WERI-Rb-1 (cell line): ENCODE measurements at places on chromosomes 11 and 22.

DNA sequence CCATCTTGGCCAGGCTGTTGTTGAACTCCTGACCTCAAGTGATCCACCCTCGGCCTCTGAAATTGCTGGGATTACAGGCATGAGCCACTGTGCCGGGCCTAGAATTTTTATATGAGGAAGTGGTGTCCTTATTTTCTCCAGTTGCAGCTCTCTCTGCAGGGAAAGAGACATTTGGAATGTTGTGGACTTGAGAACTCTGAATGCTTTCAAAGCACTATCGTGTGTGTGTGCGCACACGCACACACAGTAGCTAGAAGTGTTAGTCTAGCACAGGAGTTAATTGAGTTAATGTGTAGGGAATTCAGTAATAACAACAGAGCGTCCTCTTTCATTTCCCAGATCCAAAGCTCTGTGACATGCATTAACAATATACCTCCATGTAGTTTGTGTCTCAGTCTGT, 164.0 kb upstream of the RASSF10 start:
- DNase-seq, result peak; percentile 34

- no peak for DNase-seq
These were observed 341.1 kb upstream of the B3GAT1 start for GRCh38 chr11:134752964-134753770.

- DNase-seq, result no peak
These were observed 11.9 kb downstream of the CD82 start for GRCh38 chr11:44577231-44577830.

GRCh38 chr11:46888636-46889035, 29.7 kb downstream of the LRP4 start:
- DNase-seq, result no peak

- DNase-seq, result no peak
These were observed 303.1 kb upstream of the MPPED2 start for GRCh38 chr11:30889143-30889794.

DNA sequence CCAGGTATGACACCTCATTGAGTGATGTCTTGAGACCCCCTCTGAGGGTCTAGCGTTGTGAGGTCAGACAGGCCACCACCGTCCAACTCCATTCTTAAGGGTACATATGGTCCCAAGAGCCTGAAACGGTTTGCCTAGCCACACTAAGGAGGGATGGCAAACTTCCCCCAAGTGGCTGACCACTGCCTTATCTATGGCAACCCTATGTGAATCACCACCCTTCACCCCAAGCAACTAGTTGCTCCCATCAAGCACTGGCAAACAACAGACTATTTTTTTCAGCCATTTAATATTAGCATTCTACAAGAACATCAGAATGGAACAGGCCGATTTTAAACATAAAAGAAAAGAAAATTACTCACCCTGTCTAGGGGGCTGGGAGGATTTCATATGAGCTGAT, 22.8 kb downstream of the THOC5 start:
- no peak for DNase-seq

- DNase-seq, result no peak
These were observed 549.3 kb upstream of the TENM4 start for GRCh38 chr11:79990141-79990540.

GRCh38 chr11:58276151-58276550, 8.1 kb upstream of the OR10W1 start:
- DNase-seq, result no peak

- no peak for DNase-seq
These were observed 23.0 kb downstream of the APLP2 start for GRCh38 chr11:130092661-130093060.
